Fibroblast of skin of right quadriceps (primary cell): ENCODE measurements at places on chromosomes 2 and 18.

DNA sequence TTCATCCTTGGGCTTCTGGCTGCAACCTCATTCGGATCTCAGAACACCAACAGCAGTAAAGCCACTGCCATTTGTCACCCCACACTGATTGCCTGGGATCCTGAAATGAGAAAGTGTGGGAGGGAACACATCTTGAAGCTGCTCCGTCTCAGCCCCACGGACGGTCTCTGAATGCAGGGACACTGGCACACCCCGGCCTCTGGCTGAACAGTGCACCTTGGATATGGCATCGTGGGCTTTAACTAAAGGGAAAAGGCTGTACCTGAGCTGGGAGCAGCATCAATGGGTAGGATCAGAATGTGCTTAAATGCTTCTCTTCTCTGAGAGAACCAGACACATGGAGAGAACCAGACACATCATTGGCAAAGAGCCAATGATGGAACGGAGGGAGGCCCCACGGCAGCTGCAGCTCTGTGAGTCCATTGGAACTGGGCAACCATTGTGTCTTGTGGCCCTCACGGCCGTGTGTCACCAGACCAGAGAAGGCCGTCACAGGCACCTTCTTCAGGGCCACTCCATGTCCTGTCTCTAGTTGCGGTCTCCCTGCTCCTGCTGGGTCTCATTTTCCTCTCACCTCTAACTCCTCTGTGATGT is 193.4 kb upstream of the MYT1L start:
- DNase-seq = no peak

- DNase-seq = no peak
Observed at GRCh38 chr2:15905267-15905645, 35.1 kb upstream of the MYCN start.

DNA sequence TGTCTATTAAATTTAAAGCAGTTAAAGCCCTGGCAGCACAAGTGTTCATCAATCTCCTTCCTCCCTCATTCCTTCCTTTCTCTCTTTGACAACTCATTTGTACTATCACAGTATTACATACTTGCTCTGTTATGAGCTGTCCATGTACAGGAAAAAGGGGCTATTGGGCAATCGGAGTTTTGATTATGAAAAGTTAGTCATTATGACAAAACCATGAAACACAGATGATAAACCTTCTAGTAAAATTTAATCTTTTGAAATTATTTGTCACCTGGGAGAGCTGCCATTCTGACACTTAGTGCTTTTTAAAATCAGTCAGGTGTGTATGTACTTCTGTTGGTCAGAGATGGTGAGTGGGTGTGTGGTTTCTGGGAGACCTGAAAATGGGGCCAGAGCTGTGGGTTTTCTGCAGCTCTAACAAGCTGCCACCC is 39.4 kb downstream of the MAP4K4 start:
- peak; percentile 75 for DNase-seq

DNA sequence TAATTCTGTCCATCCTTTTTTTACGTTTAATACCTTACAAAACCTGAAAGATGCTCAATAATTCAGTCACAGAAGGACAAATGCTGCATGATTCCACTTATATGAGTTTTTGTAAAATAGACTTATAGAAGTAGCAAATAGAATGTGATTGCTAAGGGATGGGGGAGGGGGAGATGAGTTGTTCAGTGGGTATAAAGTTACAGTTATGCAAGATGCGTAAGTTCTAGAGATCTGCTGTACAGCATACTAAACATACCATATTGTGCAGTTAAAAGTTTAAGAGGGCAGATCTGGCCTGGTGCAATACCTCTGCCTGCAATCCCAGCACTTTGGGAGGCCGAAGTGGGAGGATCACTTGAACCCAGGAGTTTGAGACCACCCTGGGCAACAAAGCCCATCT is 78.8 kb downstream of the TET3 start:
- peak; percentile 64 for DNase-seq

DNA sequence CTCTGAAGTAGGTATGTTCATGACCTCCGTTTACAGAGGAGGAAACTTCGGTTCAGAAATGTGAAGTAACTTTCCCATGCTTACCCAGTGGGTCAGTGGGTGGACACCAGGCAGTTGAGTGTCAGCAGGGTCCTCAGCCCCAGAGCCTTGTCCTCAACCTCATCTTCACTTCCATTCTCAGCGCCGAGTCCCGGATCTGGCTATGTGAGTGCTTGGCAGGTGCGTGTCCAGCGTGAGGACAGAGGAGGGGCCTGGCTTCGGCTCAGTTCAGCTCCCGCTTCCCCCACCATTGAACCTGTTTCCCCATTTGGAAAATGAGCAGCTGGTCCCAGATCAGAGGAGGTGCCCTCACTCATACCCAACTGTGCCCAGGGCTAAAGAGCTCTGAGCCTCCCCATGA is 267.6 kb downstream of the ATAD2B start:
- DNase-seq = no peak

DNA sequence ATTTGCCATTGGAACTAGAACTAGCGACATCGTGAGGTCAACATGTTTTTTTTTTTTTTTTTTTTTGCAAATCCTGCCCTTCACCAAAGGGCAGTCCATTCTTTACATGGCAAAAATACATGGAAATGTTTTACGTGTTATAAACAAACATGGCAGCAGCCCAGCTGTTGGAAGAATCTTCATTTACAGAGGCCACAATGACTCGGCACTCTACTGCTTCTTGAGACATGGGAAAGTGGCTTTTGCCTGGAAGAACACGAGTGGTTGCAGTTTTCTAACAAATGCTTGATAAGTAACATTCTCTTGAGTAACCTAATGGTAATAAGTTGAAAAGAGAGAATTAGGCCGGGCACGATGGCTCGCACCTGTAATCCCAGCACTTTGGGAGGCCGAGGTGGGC is 22.8 kb upstream of the POLR1B start:
- no peak for DNase-seq
